Heart right ventricle (tissue), 16 donors: ENCODE measurements at places on chromosomes 7 and 10.

GRCh38 chr10:116076621-116077020 lies 196.4 kb downstream of the GFRA1 start:
- no peak for DNase-seq

GRCh38 chr10:109743146-109743545 lies 180.2 kb downstream of the XPNPEP1 start:
- DNase-seq = no peak

GRCh38 chr10:116521424-116522290 lies 24.1 kb upstream of the PNLIP start:
- DNase-seq = peak; percentile 7

DNA sequence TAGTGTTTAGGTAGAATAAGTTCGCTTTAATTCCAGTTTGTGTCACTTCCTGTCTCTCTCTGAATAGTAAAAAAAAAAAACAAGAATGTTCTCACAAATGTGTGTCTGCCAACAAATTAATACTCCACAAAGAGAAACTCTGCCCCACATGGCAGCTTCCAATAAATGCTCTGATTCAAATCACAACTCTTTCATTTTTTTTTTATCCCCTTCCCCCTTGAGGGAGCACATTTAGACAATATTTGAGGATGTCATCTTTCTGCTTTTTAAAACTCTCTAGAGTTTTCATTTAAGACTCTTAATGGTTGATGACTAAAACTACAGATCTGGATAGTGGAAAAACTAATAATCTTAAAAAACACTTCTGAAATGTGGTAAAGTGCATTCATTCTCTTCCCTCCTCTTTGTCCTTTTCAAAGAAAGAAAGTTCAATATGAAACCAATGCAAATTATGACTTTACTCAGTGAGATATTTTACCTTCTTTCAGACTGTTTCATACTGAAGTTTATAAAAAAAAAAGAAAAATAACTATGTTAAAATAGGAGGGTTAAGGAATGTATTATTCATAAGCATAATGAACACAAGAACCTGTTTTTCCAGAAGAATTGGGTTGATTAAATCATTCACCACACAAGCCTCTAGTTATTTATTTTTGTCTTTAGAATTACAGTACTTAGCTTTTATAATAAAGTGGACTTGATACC lies 42.3 kb downstream of the ARID5B start:
- DNase-seq = no peak

- DNase-seq = no peak
Observed at GRCh38 chr7:36149694-36150452, 3.2 kb upstream of the EEPD1 start.

- no peak for DNase-seq
Observed at GRCh38 chr10:130336617-130337304, 200.6 kb downstream of the GLRX3 start.
